ENCODE measurements at places on chromosomes 2 and 18. TPM values are rescaled to one million over a fixed set of nuclear protein-coding genes. Genes with fewer than 3 reads are reported as not detected.
A peak's percentile ranks its signal among the peaks of the same experiment; 100 is the strongest.

GRCh38 chr2:230765611-230766300 lies 53.1 kb downstream of the CAB39 start:
- DNase-seq: no peak

DNA sequence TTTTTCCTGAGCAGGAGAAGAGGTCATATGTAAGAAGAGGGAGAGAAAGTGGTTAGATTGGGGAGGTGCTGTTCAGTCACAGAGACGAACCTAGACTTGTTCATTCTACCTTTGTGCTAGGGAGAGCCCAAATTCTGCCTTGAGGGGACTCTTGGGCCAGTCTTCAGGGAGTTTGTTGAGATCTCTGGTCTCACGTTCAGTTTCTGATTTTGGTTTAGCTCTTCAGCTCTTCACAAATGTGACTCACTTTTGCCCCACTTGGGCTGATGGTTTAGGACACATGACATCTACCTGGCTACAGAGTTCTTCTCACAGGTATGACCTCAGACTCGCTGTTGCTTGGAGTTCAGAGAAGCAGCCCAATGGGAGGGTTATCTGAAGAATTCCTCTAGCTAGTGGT lies 49.2 kb upstream of the DARS1 start:
- peak; percentile 33 for DNase-seq

- DNase-seq: no peak
Measured at GRCh38 chr2:170578606-170579005, 136.5 kb upstream of the SP5 start.

GRCh38 chr2:68726608-68727367 lies 7.8 kb upstream of the ARHGAP25 start:
- DNase-seq: peak; percentile 96

DNA sequence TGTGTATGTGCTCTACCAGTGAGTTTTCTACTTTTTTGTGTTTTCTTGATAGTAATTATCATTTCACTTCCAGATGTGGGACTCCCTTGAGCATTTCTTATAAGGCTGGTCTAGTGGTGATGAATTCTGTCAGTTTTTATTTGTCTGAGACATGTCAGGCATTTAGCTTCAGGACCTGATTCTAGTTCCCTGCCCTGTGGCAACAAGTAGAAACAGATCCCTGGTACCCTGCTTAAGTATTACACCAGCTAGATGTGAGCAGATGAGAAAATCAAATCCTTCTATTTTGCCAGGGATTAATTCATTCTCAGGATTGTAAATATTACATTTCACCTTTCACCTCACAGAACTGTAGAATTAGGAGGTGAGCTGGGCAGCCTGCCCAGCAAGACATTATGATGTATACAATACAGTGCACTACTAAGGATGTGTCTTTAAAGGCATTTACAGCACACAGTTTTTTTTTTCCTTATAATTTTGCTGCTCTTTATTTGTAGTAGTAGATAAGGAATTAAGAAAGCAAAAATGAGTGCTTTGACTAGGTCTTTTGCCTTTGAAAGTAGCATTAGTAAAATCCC lies 35.1 kb downstream of the GALM start:
- no peak for DNase-seq

- no peak for DNase-seq
Measured at GRCh38 chr2:119533560-119533959, 9.3 kb upstream of the SCTR start.

DNA sequence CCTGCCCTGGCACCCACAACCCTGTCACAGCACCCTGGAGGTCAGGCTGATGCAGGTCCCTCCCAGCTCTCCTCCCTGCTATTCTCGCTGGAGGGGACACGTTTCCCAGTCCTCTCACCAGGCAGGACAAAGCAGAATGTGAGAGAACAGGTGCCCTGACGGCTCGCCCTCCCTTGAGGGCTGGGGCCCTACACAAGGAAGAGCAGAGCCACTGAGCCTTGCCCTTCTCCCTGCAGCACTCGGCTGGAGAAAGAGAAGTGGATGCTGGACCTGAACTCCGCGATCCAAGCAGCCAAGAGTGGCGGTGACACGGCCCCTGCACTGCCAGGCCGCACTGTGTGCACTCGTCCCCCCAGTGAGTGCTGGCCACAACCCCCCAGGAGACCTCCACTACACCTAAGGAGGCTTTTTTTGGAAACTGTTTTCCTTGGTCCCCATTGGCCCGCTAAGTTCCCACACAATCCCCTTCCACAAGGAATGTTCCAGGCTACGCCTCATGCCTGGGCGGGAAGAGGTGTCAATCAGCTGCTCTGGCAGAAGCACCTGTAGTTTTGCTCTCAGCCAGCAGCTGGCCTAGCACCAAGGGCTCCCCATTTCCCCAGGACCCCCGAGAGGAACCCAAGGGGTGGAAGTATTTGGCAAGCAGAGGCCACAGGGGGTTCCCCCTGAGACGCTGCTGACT lies 17.4 kb downstream of the STK25 start:
- no peak for DNase-seq

DNA sequence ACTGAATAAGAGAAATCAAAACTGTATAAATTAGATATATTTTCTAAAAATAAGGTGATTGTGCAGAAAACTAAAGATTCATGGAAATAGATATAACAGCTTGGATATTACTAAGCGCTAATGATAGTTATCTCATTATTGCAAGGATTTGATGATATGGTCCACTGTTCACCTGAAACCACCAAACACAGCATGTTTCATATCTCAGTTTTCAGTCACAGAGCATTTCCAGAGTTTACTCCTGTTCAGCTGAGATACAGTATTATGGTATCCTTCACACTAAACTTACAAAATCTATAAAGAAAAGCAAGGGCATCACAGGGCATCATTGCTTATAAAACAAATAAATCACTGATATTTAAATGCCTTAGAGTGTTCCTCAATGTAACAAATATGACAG lies 591.6 kb downstream of the ERBB4 start:
- DNase-seq: no peak

DNA sequence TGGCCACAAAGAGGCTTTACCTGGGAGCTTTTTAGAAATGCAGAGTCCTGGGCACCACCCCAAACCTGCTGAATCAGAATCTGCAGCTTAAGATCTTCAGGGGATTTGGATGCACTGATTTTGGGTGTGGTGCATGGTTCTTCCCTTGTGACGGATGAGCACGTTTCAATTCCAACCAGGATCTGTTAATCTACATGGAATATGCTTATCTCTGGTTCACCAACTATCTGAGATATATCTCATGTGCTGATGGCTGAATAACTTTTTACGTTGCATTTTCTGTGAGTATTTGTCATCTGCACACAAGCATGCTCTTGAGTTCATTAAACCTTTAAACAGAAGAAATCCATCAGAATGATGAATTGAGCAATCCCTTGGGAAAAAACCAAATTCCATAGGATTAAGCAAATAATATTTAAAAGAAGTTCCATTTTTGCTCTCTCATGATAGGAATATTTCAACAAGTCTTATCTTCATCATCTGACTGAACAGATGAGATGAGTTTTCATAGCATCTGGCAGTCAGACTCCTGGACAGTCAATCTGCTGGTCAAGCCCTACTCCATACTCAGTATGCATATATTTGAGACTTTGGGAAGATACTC lies 120.6 kb downstream of the PLB1 start:
- no peak for DNase-seq

Gene HOXD8
- total RNA-seq: not detected

Gene KIDINS220
- total RNA-seq: 20.8 TPM

Gene ANKRD30BL
- not detected for total RNA-seq

Gene SLC40A1
- 1.5 TPM for total RNA-seq

Gene BOLL
- total RNA-seq: not detected

Gene CARF
- 5.7 TPM for total RNA-seq

Gene ERBB4
- total RNA-seq: not detected
